ENCODE measurements at places on chromosomes 7 and 10. TPM values are rescaled to one million over a fixed set of nuclear protein-coding genes. Genes with fewer than 3 reads are reported as not detected.

GRCh38 chr7:113918946-113919345 lies at the start of gene PPP1R3A:
Gene PPP1R3A, minus strand, starts transcription at chr7:113919009. Its CDS starts 13 bp downstream, at chr7:113918996.
- H3K27me3 ChIP-seq: no peaks in the 10 kb centered on the region
- no peak within 1 kb of the TSS for H3K4me3 ChIP-seq
- H3K27ac ChIP-seq: no peak within 1 kb of the TSS
- no peak for DNase-seq

DNA sequence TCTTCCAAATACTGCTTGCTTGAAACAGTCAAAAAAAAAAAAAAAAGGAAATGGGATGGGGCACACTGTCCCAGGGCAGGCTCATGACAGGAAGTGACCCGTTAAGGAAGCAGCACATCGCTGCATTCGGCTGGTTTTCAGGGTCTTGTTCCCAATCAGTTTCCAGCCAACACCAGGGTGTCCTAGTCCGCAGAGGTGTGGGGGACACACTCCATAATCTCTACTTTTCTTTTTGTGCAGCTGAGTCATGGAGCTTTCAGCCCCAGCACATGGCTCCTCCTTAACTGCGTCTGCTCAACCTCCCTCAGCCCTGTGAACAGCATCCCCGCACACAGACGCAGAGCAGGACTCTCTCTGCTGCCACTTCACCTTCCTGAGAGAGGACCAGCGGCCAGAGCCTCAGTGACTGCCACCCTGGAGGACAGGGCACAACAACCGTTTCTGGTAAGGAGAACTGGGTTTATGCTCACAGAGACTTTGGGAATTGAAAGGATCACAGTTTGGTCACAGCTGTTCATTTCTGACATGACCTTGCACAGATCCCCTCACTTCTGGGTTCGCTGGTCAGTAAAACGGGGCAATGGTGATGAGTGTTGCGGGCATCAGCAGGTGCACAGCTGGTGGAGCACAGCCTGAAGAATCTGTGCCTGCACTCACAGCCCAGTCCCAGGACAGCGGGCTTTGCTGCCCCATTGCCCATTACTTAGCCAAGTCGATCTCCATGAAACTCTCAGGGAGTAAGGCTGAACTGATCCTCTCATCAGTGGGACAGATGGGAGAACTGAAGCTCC lies at the start of gene GIMAP5:
TSS of gene GIMAP5 (plus strand) at position 154 of the 791 bp plus-strand sequence. CDS start 3,467 bp downstream, outside the sequence.
- H3K36me3 ChIP-seq: no peaks in the 10 kb centered on the region
- peaks cover 12% of the 10 kb centered on the region for H3K27me3 ChIP-seq
- no peaks in the 10 kb centered on the region for H3K4me1 ChIP-seq
- H3K4me3 ChIP-seq: peak within 1 kb of the TSS; percentile 62
- DNase-seq: peak; percentile 24
- peak within 1 kb of the TSS; percentile 39 for H3K27ac ChIP-seq

GRCh38 chr7:45203936-45204445 lies 46.4 kb downstream of the RAMP3 start:
- peak overlapping the region; percentile 37 for H3K27ac ChIP-seq
- H3K36me3 ChIP-seq: no peaks in the 10 kb centered on the region
- no peak overlapping the region for H3K4me3 ChIP-seq
- no peak for DNase-seq
- H3K27me3 ChIP-seq: peaks cover 10% of the 10 kb centered on the region
- peaks cover 8% of the 10 kb centered on the region for H3K4me1 ChIP-seq

DNA sequence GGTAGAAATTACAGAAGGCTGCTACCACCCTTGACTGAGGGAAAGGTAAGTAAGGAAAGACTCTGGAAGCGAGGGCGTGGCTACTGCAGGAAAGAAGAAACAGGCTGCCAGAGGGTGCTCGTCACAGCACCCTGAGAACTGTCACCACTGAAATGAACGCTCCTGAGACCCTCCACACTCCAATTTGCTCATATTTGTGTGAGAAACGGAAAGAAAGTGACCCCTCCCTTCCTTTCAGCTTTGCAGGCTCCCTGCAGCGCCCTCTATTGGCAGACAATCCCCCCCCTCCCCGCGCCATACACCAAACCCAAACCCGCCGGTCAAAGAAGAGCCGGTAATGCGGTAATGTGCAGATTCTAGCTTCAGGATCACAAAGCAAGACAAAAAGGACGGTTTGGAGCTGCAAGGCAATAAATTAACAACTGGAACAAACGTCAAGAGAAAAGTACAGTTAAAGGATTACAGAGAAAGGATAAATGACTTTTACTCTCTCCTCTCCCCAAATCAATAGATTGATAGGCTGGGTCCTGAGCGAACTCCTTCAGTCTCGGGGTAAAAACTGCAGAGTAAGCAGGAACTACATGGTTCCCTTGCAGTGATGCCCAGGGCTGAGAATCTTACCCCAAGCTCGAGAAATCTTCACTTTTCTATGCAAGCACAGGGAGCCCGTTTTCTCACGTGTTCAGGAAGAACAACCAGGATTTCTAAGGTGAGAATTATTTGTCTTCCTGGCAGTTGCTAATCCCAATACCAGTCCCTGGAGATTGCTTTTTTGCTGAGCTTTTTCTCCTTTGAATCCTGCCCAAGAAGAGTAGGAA lies 47.6 kb downstream of the STEAP1B start:
- no peaks in the 10 kb centered on the region for H3K36me3 ChIP-seq
- no peaks in the 10 kb centered on the region for H3K27me3 ChIP-seq
- DNase-seq: peak; percentile 57
- H3K27ac ChIP-seq: no peak overlapping the region
- no peak overlapping the region for H3K4me3 ChIP-seq

- H3K27ac ChIP-seq: no peak overlapping the region
- no peaks in the 10 kb centered on the region for H3K27me3 ChIP-seq
- no peak overlapping the region for H3K4me3 ChIP-seq
- no peaks in the 10 kb centered on the region for H3K36me3 ChIP-seq
- DNase-seq: peak; percentile 60
Measured at GRCh38 chr7:100407285-100408180, 21.0 kb downstream of the ZCWPW1 start.

DNA sequence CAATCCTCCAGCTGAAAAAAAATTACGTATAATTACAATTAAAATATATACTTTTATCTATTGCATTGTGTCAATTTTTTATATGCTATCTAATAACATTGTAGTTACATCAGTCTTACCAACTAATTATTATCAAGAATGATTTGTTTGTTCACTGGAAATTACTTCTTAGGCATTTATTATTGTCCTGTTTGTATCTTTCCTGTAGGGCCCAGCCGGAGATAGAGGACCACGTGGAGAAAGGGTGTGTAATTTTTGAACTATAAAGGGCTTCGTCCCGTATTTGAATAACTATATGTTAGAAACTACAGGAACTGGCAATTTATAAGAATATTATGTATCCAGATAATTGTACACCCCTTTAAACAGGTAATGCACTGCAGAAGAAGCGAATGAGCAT lies 4.1 kb downstream of the COL1A2 start:
- DNase-seq: no peak
- no peaks in the 10 kb centered on the region for H3K27me3 ChIP-seq
- H3K27ac ChIP-seq: no peak overlapping the region
- H3K36me3 ChIP-seq: peaks cover 43% of the 10 kb centered on the region

GRCh38 chr10:123582084-123582989 lies 83.8 kb upstream of the GPR26 start:
- H3K4me3 ChIP-seq: no peak overlapping the region
- peak; percentile 79 for DNase-seq
- no peaks in the 10 kb centered on the region for H3K36me3 ChIP-seq
- H3K4me1 ChIP-seq: no peaks in the 10 kb centered on the region
- H3K27ac ChIP-seq: no peak overlapping the region

DNA sequence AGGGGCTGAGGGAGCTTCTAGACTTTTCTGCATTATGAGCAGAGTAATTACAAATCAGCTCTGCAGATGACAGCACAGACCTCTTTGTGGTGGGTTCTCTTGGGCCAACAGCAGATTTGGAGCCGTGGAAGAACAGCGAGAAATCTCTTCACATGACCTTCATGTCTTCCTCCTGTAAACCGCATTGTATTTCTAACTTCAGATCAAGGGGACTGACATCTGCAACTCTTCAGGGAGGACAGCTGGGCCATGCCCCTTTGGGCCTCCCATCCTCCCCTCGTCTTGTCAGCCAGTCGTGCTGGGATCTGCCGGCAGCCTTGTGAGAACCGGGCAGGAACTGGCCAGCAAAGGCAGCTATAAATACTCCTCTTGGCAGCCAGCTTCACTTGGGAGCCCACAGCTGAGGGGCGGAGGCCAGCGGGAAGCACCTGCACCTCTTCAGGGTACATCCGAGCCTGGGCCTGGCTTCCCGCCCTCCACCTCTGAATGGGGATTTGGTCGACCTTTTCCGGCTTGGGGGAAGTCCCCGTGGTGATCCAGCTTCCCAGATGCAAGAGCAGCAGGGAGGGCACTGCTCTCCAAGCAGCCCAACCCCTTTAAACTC lies 54.7 kb downstream of the STEAP1B start:
- H3K4me3 ChIP-seq: no peak overlapping the region
- H3K27ac ChIP-seq: peak overlapping the region; percentile 48
- peak; percentile 71 for DNase-seq
- H3K36me3 ChIP-seq: no peaks in the 10 kb centered on the region
- H3K27me3 ChIP-seq: no peaks in the 10 kb centered on the region
- peaks cover 10% of the 10 kb centered on the region for H3K4me1 ChIP-seq

DNA sequence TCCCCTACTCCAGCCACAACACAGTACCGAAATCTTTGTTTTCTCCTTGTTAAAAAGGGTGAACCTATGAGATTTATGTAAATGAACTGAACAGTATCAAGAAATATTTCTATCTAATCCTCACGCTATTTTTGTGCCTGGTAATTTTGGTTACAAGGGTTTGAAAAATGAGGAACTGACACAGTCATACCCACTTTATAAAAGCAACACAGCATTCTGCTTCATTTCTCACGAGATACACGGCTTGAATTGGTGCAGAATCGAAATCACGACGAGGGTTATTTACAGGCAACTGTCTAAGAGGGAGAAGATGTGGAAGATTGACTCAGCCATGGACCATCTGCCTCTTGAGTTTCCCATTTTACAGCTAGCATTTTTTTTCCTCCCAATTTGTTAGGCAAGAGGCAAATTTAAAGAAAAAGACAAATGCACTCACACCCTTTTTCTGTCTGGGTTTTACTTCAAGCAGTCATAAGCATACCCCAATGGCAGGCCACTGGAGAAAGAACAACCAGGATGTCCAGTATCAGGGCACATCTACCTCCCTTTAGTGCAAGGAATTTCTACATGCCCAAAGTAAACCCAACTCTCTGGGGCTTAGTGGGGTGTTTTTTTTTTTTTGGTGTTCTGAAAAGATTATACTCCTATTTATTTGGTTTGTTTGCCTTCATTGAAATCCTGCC lies 108.1 kb downstream of the ITGB8 start:
- H3K27ac ChIP-seq: no peak overlapping the region
- no peak overlapping the region for H3K4me3 ChIP-seq
- H3K36me3 ChIP-seq: no peaks in the 10 kb centered on the region
- H3K27me3 ChIP-seq: no peaks in the 10 kb centered on the region
- DNase-seq: no peak
- no peaks in the 10 kb centered on the region for H3K4me1 ChIP-seq

DNA sequence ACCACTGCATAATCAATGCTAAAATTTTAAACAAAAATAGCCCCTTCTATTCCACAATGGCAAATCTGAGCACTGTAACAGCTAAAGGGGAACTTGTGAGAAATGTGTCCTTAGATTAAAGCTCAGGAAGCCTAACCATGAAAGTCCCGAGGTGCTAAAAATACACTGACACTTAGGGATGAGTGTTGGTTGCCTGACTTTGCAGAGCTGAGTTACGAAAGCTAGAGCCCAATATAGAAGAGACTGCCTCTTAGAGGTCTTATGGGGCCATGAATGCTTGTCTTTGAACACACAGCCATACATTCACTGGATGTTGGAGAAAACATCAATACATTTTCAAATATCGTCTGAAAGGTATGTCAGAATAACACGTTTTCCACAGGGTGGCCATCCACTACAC lies 209.7 kb downstream of the LHFPL3 start:
- no peak overlapping the region for H3K4me3 ChIP-seq
- H3K27me3 ChIP-seq: no peaks in the 10 kb centered on the region
- H3K27ac ChIP-seq: no peak overlapping the region
- no peaks in the 10 kb centered on the region for H3K36me3 ChIP-seq

- H3K27ac ChIP-seq: no peak overlapping the region
- no peaks in the 10 kb centered on the region for H3K36me3 ChIP-seq
- peak; percentile 11 for DNase-seq
- no peaks in the 10 kb centered on the region for H3K27me3 ChIP-seq
Measured at GRCh38 chr10:7306147-7306546, 104.7 kb downstream of the SFMBT2 start.

DNA sequence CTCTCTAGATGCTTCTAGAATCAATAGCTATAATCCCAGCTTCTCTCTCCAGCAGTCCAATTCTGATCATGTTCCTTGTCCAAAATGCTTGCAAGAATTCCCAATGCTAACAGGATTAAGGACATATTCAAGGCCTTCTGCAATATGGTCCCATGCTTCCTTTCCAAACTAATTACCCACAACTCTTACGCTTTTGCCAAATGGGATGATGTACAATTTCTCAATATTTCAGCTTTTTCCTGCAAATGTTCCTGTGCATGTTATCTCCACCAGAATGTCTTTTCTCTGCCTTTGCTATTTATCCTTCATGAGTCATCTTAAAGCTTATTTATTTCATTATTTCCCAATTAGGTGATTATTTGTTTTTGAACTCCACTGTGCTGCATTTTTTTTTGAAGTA lies 556.4 kb downstream of the SORCS1 start:
- no peaks in the 10 kb centered on the region for H3K4me1 ChIP-seq
- no peaks in the 10 kb centered on the region for H3K27me3 ChIP-seq
- no peak overlapping the region for H3K27ac ChIP-seq
- DNase-seq: no peak
- no peaks in the 10 kb centered on the region for H3K36me3 ChIP-seq

- H3K36me3 ChIP-seq: no peaks in the 10 kb centered on the region
- no peak overlapping the region for H3K27ac ChIP-seq
- DNase-seq: peak; percentile 62
- H3K4me3 ChIP-seq: no peak overlapping the region
- peaks cover 37% of the 10 kb centered on the region for H3K27me3 ChIP-seq
Measured at GRCh38 chr7:25860275-25861163, 291.5 kb upstream of the NFE2L3 start.

GRCh38 chr10:14009371-14010100 lies 321.2 kb downstream of the FRMD4A start:
- DNase-seq: peak; percentile 66
- H3K36me3 ChIP-seq: no peaks in the 10 kb centered on the region
- H3K4me1 ChIP-seq: no peaks in the 10 kb centered on the region
- H3K27me3 ChIP-seq: no peaks in the 10 kb centered on the region

GRCh38 chr10:82282782-82283456 lies 407.9 kb downstream of the NRG3 start:
- no peaks in the 10 kb centered on the region for H3K4me1 ChIP-seq
- no peak for DNase-seq
- H3K27me3 ChIP-seq: no peaks in the 10 kb centered on the region
- H3K36me3 ChIP-seq: no peaks in the 10 kb centered on the region
- H3K4me3 ChIP-seq: no peak overlapping the region

Gene DNAJC12
- total RNA-seq: 6.4 TPM

Gene PPP1R3A
- 0.06 TPM for total RNA-seq

Gene ELMO1
- total RNA-seq: 183 TPM

Gene GIMAP5
- 27.3 TPM for total RNA-seq

Gene RNF133
- 9.1 TPM for total RNA-seq

Gene AKR1C8
- not detected for total RNA-seq

Gene NACAD
- total RNA-seq: 3.7 TPM

Gene CDNF
- total RNA-seq: 2.1 TPM

Gene CEP41
- 14.6 TPM for total RNA-seq
